ENCODE measurements at places on chromosomes 3 and 15.

DNA sequence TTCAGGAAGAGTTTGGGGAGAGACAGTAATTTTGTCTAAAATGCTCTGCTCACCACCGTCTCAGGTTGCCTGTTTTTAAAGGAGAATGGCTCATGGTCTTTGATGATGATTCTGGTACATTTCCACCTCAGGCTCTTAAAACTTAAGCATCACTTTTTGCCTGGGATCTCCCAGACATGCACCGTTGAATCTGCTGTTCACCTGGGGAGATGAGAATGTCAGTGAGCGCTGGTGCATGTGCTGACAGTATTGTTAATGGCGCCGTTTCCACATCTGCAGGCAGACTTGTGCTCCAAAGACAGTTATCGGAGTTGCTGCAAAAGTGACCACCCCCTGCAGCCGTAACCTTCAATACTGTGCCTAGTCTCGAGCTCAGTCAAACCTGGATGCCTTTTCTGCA lies 219.0 kb upstream of the TPM1 start:
- DNase-seq = no peak

DNA sequence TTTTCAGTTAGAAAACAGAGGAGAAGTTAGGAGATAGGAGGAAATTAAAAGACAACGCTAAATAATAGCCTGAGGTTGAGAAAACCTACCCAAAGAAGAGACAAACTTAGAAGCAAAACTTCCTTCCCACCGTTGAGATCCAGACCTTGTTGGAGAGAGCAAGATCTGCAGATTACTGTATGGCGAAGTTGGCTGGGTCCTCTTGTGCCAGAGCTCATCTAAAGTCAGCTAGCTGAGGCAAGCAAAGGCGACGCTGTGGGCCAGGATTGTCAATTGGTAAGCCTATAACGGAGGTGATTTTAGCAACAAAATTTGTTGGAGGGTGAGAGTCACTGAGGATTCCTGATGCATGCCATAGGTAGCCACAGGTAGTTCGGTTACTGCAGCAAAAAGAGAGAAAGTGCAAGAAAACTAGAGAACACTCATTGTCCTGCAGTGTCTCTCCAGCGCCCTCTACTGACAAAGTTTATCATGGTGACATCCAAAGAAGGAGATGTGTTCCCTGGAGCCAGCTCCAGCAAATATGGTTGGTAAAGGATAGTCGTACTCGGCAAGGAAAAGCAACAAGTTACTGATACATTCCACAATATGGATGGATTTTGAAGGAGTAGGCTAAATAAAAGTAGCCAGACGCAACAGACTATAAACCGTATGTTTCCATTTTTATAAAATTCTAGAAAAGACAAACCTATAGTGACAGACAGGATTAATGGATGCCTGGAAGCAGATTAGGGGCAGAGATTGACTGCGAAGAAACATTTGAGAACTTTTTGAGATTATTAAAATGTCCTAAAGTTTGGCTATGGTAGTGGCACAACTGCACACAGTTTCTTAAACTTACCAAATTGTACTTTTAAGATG lies 9.8 kb upstream of the OR5K4 start:
- peak; percentile 8 for DNase-seq

DNA sequence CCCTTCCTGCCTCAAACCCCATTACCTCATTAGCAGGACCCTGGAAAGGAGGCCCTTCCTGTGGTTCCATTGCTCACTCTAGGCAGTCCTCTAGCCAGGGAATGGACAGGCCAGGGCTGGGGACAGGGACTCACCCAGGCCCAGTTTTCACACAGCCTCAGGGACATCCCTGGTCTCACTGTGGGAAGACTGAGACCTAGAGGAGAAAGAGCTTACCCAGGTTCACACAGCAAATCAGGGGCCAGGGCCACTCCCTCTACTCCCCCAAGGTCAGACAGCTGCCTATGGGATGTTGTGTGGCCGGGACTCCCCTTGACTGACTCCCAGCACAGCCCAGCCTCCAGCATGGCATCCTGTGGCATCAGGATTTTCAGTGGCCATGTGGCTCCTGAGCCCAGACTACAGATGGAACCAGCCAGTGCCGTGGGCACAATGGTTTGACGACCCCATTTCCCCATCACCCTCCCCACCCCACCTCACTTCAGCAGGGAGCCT lies 49.3 kb downstream of the ADAMTS7 start:
- DNase-seq = no peak

- DNase-seq = no peak
These were observed 59.9 kb upstream of the DPH6 start for GRCh38 chr15:35605764-35606449.

- no peak for DNase-seq
These were observed 3.5 kb downstream of the MAPKAPK3 start for GRCh38 chr3:50620420-50620819.

GRCh38 chr3:123110282-123110975 lies 43.6 kb downstream of the PDIA5 start:
- DNase-seq = no peak

Data from SW 1271 (cell line).